ENCODE measurements at places on chromosomes 2 and 18. TPM values are rescaled to one million over a fixed set of nuclear protein-coding genes. Genes with fewer than 3 reads are reported as not detected.

RAPGEF4 gene
- 0.54 TPM for total RNA-seq

LDLRAD4 gene
- 2.8 TPM for total RNA-seq

GPR45 gene
- total RNA-seq = not detected

CNRIP1 gene
- 1.9 TPM for total RNA-seq

Measured in A549 treated with CORT108297 at 1 μM for 4 hours (cell line).